ENCODE measurements at places on chromosomes 12 and 14.

DNA sequence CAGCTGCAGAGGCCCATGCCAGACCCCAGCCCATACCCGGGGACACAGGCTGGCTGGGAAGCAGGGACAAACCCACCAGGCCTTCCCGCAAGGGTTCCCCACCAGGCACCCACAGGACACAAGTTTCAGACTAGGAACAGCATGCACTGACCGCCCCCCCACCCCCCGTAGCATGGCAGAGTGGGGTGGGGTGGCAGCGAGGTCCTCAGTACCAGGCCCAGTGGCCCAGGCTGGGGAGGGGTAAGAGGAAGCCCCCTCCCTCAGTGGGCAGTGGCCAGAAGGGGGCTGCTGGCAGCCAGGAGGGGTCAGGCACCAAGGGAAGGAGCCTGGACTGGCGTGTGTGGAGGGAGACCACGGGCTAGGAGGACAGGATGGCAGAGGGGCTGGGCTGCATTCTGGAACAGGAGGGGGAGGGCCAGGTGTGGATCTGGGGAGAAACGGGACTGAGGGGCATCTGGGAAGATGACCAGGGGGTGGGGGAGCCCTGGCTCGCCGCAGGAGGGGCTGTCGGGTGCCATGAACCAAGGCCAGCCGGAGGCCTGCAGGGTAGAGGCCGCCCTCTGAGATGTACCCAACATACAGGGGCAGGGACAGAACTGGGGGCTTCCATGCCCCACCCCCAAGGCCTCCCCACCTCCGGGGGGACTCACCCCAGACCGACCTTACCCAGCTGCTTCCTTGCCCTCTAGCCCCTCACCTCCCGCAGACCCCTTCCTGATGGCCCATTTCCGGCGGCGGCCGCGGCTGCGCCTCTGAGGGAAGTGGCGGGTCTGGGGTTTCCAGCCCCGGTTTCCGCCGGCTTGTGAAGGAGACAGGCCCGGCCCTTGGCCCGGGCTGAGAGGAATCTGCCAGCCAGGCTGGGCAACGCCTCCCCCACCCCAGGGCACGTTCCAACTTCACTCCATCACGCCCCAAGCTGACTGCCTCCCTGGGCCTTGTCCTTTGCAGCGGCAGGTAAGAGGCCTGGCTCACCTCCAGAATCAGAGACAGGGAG is 5.6 kb upstream of the JAG2 start:
- DNase-seq = no peak

DNA sequence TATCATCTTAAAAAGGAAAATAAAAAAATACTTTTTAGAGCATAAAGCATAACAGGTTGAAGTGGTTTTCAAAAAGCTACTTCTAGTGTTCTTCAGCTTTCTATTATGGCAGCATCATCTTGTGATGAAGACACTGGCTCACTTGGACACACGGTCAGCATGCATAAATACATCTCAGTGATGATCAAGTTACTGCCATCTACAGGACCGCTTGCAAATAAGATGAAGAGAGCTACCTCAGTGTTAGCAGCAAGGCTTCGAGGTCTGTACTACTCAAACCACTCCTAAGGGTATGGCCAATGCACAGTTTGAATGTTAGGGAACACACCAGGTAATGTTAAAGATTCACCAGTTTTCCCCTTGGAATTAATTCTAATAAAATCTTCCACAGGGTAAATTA is 58.8 kb downstream of the GALC start:
- DNase-seq = no peak

- no peak for DNase-seq
These were observed 165.2 kb downstream of the TSPAN9 start for GRCh38 chr12:3242199-3242863.

DNA sequence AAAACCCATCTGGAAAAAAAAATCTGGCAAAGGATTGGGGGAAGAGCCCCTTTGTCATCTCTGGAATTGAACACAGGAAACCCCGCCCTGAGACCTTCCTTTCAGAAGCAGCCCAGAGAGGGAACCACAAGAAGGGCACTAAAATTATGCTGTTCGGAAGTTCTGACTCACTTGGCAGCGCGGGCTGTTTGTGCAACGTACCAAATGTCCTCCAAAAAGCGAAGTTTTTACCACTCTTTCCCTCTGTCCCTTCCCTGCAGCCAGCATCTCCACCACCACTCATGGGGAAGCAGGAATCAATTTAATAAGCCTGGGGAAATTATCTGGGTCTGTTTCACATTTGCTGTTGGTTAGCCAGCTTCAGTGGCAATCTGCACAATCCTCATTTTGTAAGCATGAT is 3.2 kb upstream of the SYNE3 start:
- peak; percentile 55 for DNase-seq

DNA sequence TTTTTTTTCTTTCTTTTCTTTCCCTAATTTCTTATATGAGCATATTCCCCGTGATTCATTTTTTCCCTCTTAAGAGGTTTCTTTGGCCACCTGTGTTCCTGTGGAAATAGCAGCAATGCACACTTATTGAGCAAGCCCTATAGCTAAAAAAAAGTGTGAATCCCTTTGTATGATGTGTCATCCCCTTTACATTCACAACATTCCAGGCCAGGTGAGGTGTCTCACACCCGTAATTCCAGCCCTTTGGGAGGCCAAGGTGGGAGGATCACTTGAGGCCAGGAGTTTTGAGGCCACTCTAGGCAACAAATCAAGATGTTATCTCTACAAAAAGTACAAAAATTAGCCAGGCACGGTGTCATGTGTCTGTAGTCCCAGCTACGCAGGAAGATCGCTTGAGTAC is 700.4 kb upstream of the TBX3 start:
- DNase-seq = no peak

GRCh38 chr12:111361717-111362576 is 6.9 kb downstream of the PHETA1 start:
- no peak for DNase-seq

Data from activated T-helper 1 cell treated with anti-CD3 and anti-CD28 coated beads, Interleukin-2, amount 50 U/mL, for 16 hours (primary cell).